SK-N-DZ (cell line): ENCODE measurements at places on chromosomes 12 and 14.

GRCh38 chr12:51401020-51401419 lies 9.8 kb upstream of the GALNT6 start:
- DNase-seq = no peak

- no peak for DNase-seq
Measured at GRCh38 chr14:62736048-62737043, 308.9 kb downstream of the KCNH5 start.

DNA sequence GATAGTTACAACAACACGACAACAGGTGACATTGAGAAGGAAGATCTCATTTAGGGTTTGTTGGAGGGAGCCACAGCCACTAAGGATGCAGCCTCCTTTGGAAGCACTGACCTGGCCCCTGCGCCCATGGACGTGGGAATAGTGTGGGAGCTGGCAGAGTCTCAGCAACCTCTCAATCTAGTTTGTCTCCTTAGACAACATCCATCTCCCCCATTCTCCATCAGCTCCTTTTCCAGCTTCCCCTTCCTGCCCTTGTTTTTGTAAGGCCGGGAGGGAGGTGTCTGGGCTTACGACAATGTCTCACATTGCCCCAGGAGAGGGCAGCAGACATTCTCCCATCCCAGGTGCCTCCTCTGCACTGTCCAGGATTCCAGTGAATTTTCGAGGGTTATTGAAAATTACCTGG lies 170.2 kb upstream of the PZP start:
- peak; percentile 30 for DNase-seq

DNA sequence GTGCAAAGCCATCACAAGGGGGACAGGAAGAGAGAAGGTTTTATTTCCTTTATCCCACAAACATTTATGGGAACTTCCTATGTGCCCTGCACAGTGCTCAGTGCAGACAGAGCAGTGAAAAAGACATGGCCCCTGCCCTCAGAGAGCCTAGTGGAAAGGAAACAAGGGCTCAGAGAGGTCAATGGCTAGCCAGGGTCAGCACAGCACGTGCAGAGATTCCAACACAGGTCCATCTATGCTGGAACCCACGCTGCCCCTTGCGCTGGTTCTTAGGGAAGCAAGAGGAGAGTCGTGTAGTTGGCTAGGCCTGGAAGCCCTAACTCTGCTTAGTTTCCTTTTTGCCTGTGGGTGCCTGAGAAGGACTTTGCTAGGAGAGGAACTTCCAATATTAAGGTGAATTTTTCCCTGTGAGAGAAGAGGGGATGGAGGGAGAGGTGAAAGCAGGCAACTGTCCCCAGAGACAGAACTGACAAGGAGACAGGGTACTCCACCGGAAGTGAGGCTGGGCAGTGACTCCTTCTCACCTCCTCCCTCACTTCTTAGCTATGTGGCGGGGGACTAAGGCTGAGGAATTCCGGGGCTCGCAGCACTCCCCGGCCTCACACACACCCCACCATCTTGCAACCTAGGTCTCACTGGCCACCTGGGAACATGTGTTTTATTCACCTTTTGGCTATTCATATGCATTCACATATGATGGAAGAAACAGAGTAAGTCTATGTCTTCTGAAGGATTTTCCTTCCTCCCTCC lies 12.1 kb upstream of the GPX2 start:
- DNase-seq = no peak

- no peak for DNase-seq
Measured at GRCh38 chr12:119615518-119616475, 22.2 kb downstream of the TMEM233 start.

GRCh38 chr14:50085570-50086320 lies 30.6 kb downstream of the VCPKMT start:
- no peak for DNase-seq

GRCh38 chr14:58752771-58753201 lies 115.0 kb downstream of the DACT1 start:
- no peak for DNase-seq

GRCh38 chr12:124705545-124706138 lies 138.2 kb upstream of the NCOR2 start:
- DNase-seq = peak; percentile 81

DNA sequence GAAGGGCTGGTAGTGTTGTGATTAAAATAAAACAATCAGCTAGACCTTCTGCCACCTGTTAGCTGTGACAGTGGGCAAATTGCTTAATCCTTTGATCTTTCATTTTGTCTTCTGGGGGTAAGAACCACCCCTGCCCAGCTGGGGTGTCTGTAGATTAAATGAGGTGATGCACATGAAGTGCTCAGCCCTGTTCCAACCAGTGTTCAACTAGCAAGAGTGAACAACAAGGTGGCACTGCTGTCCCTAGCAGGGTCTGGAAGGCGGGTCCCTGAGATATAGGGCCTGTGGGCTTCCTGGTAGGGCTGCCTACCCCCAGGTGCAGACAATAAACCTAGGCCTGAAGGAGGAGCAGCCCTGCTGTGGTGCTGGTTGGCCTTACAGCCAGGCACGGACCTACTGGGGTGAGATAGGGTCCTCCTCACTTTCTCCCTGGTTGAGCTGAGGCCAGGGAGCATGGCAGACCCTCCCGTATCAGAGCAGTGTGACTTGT lies 60.6 kb downstream of the ARL6IP4 start:
- DNase-seq = peak; percentile 57
